ENCODE measurements at places on chromosomes 7 and 10.

GRCh38 chr7:129843365-129843898 is 109.3 kb downstream of the UBE2H start:
- DNase-seq: no peak

- DNase-seq: no peak
Observed at GRCh38 chr7:17830206-17830605, 110.1 kb downstream of the SNX13 start.

DNA sequence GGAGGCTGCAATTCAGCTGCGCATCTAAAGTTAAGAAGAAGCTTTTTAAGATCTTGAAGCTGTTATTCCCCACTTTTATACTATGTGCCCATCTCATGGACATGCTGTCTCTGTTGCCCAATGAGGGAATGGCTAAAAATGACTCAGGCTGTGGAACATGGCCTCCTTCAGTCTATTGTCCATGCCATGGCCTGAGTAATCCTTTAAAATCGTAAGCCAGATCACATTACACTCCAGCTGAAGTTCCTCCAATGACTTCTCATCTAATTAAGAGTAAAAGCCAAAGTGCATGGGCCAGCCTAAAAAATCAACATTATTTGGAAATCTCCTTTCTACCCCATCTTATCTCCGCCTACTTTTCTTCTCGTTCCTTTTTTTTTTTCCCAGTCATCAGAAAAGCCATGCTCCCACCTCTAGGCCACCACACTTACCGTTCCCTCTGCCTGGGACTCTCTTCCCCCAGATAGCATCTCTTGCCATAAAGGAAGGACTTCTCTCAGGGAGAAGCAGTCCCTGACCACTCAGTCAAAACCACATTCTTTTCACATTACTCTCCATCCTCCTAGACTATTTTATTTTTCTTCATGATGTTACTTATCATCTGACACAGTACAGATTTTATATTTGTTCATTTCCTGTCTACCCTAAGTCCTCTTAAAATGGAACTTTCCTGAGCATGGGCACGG is 337.4 kb downstream of the PRPF18 start:
- no peak for DNase-seq

DNA sequence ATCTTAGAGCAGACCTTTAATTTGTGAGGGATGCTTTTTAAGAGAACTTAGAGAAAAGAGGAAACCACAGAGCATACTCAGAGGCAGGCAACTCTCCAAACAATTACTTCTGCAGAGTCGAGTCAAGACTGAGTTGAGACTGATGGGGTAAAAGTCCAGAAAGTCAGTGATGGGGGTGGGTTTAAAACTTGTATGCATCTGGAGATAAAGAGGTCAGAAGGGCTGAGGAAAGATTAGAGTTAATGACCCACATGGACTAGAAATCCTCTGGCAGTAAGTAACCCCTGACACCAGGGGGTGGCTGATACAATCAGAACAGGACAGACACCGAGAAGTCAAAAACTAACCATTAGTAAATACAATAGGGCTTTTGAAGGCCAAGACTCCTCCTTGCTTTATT is 42.4 kb upstream of the SEPTIN7 start:
- peak; percentile 68 for DNase-seq

- no peak for DNase-seq
Observed at GRCh38 chr7:30713392-30713791, 31.1 kb upstream of the CRHR2 start.

DNA sequence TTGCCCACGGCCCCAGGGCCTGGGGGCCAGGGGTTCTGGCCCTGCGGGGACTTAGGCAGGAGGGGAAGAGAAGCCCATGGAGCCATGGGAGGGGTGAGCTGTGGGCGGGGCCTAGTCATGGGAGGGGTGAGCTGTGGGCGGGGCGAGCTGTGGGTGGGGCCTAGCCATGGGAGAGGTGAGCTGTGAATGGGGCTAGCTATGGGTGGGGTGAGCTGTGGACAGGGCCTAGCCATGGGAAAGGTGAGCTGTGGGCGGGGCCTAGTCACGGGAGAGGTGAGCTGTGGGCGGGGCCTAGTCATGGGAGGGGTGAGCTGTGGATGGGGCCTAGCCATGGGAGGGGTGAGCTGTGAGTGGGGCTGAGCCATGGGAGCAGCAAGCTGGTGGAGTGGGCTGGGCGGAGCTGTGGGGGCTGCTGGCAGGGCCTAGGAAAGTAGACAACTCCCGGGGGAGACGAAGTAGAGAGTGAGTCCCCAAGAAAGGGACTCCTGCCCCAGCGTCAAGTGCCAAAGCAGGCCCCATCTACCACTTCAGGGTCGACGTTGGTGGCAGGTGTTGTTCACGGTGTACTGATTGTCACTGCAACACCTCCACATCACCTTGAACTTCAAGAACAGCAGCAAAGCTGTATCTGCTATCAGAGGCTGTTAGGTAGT is 19.2 kb upstream of the TTYH3 start:
- DNase-seq: no peak
